ENCODE measurements at places on chromosomes 2 and 18.

DNA sequence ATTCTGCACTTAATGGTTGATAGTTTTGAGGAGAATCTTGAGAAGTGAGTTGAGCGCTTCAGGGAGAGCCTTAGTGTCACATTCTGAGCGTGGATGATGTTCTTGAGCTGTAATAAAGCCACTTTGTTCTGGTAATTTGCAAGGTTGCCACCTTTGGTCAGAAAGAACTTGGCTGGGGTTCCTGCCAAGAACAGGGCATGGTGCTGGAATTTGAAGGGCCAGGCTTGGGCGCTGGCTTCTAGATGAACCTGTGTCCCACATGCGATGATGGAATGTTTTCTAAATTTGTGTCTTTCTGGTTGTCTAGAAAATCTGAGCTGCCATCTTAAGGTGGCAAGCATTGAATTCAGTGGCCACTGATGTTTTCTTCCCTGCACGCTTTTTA, 124.1 kb upstream of the EML6 start:
- H3K27me3 ChIP-seq: no peaks in the 10 kb centered on the region
- peaks cover 19% of the 10 kb centered on the region for H3K36me3 ChIP-seq
- H3K27ac ChIP-seq: no peak overlapping the region
- no peak for DNase-seq
- H3K4me1 ChIP-seq: peaks cover 85% of the 10 kb centered on the region

DNA sequence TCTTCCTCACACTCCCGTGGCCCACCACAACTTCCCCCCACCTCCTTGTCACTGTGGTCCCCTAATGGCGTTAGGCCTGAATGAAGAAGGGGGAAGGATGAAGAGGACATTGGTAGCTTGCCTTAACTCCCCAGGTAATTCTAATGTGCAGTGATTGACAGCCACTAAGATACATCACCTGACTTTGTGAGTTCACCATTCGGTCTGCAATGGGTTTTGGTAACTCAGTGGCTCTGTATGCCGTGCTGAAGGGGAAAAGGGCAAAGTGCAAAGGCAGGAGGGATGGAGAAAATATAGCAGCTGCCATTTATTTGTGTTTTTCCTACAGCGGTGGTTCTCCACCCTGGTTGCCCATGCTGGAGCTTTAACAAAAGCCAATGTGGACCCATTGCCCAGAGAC, 42.2 kb downstream of the ABCG8 start:
- H3K36me3 ChIP-seq: no peaks in the 10 kb centered on the region
- H3K4me3 ChIP-seq: no peak overlapping the region
- no peaks in the 10 kb centered on the region for H3K27me3 ChIP-seq
- H3K4me1 ChIP-seq: peaks cover 6% of the 10 kb centered on the region
- DNase-seq: no peak

DNA sequence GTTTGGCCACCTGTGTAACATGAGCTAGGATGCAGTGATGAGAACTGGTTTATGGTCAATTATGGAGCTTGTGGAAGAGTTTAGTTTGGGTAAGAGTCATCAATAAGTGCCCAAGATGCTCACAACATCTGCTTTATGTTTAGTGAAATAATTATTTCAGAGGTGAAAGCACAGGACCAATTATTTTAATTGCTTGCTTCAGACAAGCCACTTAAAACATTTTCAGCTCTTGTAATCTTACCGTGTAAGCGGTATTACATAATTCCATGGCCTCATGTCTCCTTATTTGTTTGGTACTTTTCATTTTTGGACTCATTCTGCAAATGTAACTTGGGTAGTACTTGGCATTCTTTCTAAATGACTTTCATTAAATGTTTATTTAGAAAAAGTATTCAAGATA, 5.4 kb downstream of the B3GNT2 start:
- no peak for DNase-seq
- H3K27ac ChIP-seq: no peak overlapping the region
- no peak overlapping the region for H3K4me3 ChIP-seq
- no peaks in the 10 kb centered on the region for H3K27me3 ChIP-seq
- no peaks in the 10 kb centered on the region for H3K36me3 ChIP-seq

- DNase-seq: no peak
- H3K4me1 ChIP-seq: no peaks in the 10 kb centered on the region
- no peak overlapping the region for H3K27ac ChIP-seq
- H3K36me3 ChIP-seq: no peaks in the 10 kb centered on the region
These were observed 276.1 kb downstream of the RDH14 start for GRCh38 chr2:18284331-18284730.

GRCh38 chr18:33712719-33713118, 134.7 kb downstream of the ASXL3 start:
- no peak overlapping the region for H3K27ac ChIP-seq
- no peak for DNase-seq
- H3K4me1 ChIP-seq: no peaks in the 10 kb centered on the region
- H3K4me3 ChIP-seq: no peak overlapping the region
- no peaks in the 10 kb centered on the region for H3K36me3 ChIP-seq
- H3K27me3 ChIP-seq: no peaks in the 10 kb centered on the region

DNA sequence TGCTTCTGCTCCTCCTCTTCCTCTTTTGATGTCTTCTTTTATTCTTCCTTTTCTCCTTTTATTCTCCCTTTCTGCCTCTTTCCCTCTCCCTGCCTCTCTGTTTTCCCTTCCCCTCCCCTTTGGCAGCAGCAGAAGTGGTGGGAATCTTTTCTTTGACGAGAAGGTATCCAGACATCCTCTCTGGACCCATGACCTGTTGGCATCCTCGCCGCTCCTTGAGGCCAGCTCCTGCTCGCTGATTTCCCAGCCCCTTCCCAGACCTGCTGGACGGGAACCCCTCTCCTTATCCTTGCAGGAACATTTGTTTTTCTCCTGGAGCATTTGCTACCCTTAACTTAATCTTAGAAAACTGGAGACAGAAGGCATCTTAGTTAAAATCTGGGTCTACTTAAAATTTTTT, 130.5 kb downstream of the LPIN1 start:
- peaks cover 10% of the 10 kb centered on the region for H3K4me1 ChIP-seq
- H3K4me3 ChIP-seq: no peak overlapping the region
- DNase-seq: no peak
- H3K27me3 ChIP-seq: no peaks in the 10 kb centered on the region
- no peaks in the 10 kb centered on the region for H3K36me3 ChIP-seq

GRCh38 chr2:63723709-63724108, 118.0 kb upstream of the UGP2 start:
- H3K4me1 ChIP-seq: no peaks in the 10 kb centered on the region
- H3K27me3 ChIP-seq: no peaks in the 10 kb centered on the region
- no peak for DNase-seq
- H3K27ac ChIP-seq: no peak overlapping the region

GRCh38 chr2:187338679-187339121, 109.4 kb downstream of the CALCRL start:
- no peaks in the 10 kb centered on the region for H3K4me1 ChIP-seq
- H3K27ac ChIP-seq: no peak overlapping the region
- no peak overlapping the region for H3K4me3 ChIP-seq
- DNase-seq: no peak
- H3K27me3 ChIP-seq: no peaks in the 10 kb centered on the region
- no peaks in the 10 kb centered on the region for H3K36me3 ChIP-seq

GRCh38 chr2:122077771-122078170, 322.3 kb downstream of the TSN start:
- DNase-seq: no peak
- H3K4me3 ChIP-seq: no peak overlapping the region
- peaks cover 2% of the 10 kb centered on the region for H3K27me3 ChIP-seq

DNA sequence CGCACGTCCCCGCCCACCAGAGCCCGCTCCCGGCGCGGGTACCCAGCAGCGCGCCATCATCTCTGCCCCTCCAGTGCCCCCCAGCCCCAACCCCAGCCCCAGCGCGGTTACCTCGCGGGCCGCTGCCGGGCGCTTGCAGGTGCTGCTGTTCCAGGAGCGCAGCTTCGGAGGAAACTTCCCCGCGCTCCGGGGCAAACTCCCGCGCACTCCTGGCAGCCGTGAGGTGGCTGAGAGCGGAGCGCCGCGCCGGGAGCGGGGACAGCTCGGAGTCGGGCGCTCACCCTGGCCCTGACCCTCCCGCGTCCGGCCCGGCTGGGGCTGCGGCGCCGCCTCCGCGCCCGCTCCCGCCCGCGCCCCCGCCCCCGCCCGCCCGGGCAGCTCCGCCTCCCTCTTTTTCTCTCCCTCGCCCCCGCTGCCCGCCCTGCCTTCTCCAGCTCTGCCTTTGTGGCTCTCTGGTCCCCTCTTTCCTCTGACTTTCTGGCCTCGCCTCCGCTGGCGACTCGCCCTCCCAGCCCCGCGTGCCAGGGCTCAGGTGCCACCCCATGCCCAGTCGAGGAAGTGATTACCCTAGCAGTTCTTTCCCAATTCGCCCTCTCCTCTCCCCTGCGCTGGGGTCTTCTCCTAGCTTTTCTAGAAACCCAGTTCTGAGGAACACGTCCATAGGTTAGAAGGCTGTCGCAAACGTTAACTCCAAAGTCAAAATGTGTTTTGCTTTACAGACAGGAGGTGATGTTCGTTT, at the start of gene CHST9:
CHST9 (minus strand) TSS at position 284 of the 739 bp plus-strand sequence. CDS start 42,499 bp downstream, outside the sequence.
- no peaks in the 10 kb centered on the region for H3K4me1 ChIP-seq
- peaks cover 11% of the 10 kb centered on the region for H3K27me3 ChIP-seq
- no peak within 1 kb of the TSS for H3K4me3 ChIP-seq
- no peak within 1 kb of the TSS for H3K27ac ChIP-seq
- H3K36me3 ChIP-seq: no peaks in the 10 kb centered on the region

Data from CD4-positive, alpha-beta T cell (primary cell).